ENCODE measurements at places on chromosomes 4 and X.

DNA sequence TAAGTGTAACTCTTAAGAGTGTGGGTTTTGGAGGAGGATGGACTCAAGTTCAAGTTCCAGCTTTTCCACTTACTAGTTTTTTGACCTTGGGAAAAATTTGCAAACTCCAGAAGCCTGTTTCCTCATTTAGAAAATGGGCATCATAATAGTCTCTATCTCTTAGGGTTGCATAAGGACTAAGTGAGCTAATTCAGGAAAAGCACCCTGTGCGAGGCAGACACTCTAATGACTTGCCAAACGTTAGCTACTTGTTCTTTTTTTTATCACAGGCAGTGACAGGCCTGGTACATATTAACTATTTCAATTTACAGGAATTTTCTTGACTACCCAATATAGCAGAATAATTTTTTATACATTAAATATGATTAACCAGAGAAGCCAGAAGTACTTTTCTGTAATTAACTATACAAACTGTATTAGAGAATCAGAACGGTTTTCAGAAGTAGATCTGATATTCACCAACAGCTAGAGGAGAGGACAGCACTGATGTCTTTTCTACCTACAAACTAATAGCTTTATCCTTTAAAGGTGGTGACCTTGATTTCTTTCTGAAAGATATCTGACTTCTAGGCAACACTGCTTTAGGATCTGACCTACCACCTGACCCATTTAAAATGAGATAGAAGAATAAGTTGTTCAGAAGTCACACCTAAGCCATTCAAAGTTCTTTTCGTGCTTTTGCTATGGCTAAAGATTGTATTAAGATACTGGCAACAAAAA is 139.6 kb upstream of the HAND2 start:
- DNase-seq: no peak

DNA sequence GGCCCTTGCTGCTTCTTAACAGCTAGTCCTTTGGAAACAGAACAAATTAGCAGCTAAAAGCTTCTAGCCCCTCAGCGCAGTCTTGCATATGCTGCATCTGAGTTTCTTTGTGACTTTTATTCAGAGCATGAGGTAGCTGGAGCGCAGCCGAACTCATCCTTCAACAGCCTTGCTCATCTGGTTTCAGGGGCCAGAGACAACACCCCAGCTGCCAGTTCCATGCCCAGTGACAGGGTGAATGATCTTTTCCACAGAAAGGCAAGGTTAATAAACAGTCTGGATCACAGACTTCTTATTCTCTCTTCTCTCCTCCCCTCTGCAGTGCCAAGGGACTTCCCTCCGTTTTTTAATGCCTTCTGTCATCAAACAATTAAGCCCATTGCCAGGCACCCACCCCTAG is 216.6 kb upstream of the INTU start:
- no peak for DNase-seq

- DNase-seq: no peak
Measured at GRCh38 chrX:102930990-102931756, 5.9 kb upstream of the RAB40AL start.

DNA sequence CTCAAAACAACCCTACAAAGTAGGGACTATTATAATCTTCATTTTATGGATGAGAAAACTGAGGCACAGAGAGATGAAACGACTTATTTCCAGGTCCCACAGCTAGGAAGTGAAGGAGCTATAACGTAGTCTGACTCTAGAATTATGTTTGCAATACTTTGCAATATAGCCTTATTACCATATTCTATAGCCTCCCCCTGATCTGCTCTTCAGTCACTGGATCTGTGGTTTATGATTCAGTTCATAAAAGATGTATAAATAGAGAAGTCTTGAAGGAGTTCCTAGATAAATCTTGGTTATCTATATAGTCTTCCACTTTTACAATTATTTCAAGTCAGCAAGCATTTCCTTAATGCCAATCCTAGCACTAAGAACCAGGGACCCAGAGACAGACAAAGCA is 57.5 kb downstream of the OPHN1 start:
- no peak for DNase-seq

DNA sequence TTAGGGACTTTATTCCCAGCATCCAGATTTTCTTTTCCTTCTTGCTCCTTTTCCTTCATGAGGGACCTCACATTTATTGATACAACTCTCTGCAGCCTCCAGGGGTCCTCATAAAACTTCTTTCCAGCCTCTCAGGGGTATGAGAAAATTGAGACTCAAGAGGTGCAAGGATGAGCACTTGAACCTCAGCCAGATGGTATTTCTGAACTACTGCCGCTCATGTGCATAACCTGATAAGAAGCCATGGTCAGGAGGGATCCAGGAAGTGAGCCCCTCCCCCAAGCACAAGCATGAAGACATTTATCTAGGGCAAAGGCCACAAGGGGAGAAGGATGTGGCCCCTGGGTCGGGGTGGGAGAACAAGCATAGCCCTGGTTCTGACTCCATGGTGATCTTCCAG is 73.3 kb downstream of the TSPAN7 start:
- no peak for DNase-seq

- no peak for DNase-seq
Measured at GRCh38 chrX:109844986-109845385, 111.9 kb upstream of the ACSL4 start.

GRCh38 chr4:6773106-6773505 is 9.4 kb upstream of the KIAA0232 start:
- no peak for DNase-seq

- DNase-seq: no peak
Measured at GRCh38 chr4:183352546-183352945, 30.3 kb upstream of the CLDN24 start.

GRCh38 chr4:1168191-1169101 is 3.9 kb downstream of the SPON2 start:
- no peak for DNase-seq

DNA sequence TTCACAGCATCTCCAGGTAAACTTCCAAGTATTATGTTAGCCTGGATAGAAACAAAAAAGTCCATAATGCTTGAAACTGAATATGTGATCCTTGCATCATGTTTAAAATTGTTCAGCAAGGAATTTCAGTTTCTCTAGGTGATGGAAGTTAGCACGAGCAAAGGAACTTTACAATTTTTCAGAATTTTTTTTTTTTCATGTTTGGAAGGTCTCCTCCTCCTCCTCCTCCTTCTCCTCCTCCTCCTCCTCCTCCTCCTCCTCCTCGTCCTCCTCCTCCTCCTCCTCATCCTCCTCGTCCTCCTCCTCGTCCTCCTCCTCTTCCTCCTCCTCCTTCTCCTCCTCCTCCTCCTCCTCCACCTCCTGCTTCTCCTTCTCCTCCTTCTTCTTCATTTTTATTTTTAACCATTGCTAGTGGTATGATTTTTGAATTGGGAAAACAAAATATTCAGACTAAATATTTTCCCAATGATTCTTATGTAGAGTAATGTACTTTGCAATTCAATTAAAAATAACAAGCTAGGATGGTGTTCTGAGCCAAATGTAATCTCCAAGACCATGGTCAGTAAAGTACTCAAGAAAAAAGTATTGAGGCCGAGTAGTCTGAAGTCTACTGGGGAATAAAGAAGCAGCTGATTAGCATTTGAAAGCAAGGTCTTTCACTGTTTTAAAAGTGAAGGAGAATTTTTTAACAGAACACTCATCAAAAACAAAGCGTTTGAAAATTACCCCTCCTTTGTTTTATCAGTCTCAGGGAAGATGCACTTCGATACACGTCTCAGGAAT is 420.9 kb upstream of the ATOH1 start:
- DNase-seq: no peak

GRCh38 chrX:108122748-108123147 is 31.2 kb downstream of the ATG4A start:
- DNase-seq: no peak

DNA sequence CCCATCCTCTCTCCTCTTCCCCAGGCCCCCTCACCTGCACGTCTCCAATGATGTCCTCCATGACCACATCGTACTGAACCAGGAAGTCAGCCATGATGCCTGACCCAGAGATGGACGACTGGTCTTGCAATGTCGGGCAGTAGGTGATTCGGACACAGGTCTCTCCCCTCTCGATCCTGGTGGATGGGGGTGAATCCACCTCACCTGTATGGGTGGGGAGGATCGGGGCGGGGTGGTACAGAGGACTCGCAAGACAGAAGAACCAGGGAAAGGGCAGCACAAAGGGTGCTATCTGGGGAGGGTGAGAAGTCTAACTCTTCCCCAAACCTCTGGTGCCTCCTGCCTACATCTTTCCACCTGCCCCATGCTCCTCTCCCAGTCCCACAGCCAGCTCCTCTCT is 9.6 kb downstream of the ITIH6 start:
- DNase-seq: no peak

- no peak for DNase-seq
Measured at GRCh38 chrX:2848871-2849301, 20.2 kb downstream of the GYG2 start.

DNA sequence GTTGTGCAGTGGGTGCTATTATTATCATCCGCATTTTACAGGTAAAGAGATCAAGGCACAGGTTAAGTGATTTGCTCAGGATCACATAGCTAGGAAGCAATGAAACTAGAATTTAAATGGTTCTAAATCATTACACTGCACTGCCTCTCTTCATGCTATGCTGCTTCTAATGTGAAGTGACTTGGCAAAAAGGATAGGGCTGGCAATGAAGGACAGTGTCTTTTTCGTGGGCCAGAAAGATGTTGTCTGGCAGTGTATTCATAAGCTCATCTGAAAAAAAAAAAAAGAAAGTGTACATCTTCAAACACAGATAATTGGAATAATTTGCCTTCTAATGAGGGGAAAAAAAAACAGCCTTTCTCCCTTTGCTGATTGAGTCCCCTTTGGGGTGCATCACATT is 132.2 kb upstream of the FUNDC1 start:
- no peak for DNase-seq

DNA sequence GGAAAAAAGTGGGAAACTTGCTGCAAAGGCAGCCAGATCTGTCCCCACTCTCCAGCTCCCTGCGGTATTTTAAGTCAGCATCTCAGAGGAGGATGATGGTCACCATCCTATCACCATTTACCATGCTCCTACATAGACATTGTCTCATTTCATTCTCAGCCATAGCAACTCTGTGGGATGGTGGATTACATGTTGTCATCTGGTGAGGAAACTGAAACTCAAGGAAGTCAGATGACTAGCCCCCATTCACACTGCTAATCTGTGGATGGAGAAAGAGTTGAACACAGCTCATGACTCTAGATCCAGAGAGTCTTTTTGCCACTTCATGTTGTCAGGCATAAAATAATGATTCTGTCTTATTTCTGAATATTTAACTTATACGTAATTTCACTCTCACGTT is 323.5 kb downstream of the PTTG2 start:
- DNase-seq: no peak

- no peak for DNase-seq
Measured at GRCh38 chr4:15012017-15012788, 9.9 kb downstream of the CPEB2 start.

DNA sequence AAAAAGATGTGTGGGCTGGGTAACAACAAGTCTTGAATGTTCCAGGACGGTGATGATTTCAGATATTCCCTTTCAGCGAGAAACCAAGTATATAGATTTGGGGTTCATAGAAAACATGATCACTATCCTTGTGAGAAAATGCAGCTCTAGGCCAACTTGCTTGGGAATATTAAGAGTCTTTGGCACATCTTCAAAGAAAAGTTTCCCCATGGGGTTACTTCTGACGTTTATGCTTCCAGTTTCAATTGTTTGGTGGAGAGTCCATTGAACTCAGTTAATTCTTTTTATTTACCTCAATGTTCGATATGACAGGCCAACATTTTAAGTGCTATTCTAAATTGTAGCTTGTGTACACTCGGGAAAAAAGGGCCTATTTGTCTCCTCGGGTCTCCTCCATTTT is 126.7 kb downstream of the NHS start:
- no peak for DNase-seq

DNA sequence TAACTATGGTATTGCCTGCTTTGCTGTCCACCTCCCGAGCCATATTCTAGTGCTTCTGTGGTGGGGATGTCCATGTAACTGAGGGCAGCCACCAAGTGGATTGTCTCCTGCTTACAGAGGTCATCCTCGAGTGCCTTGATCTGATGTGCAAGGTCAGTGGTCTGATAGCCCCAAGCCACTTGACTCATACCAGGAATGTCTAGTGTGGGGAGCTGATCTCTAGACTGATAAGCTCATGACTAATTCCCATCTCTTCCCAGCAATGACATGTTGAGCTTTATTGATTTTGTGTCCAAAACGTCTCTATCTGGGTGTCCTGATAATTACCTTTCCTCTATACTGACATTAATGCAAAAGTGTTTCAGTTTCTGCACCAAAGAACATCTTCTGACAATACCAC is 168.4 kb upstream of the WDR1 start:
- DNase-seq: no peak

DNA sequence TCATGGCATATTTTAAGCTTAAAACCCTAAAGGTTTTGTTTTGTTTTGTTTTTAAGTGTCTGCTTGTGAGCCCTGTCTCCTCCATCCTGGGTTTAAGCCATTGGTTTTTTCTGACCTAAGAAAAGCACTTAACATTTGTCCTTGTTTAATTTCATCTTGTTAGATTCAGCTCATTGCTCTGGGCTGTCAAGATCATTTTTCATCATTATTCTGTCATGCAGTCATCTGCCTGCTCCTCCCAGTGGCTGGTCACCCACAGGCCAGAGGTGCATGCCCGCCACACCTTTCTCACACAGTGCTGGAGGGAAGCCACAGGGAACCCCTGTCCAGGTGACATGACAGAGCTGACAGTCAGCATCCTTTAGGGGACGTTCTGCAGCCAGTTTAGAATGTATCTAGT is 11.7 kb upstream of the REELD1 start:
- DNase-seq: no peak

DNA sequence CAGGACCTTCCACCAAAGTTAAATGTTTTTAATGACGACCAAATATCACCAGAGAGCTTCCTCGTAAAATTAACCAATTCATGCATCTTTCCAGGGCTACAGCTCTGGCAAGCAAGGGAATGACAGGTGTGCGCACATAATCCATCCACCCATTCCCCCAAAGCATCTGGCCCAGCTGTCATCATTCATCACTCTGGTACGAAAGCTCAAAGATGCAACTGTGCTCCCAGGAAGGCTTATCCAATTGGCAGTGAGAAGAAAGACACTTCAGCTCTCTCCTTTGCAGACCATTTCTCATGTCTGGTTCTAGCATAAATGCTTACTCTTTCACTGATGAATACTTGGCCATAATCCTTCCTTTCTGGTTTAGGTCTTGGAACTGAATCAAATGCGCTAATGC is 139.2 kb downstream of the NSUN7 start:
- DNase-seq: no peak

GRCh38 chrX:3743801-3744439 is 30.5 kb upstream of the PRKX start:
- DNase-seq: peak; percentile 56

DNA sequence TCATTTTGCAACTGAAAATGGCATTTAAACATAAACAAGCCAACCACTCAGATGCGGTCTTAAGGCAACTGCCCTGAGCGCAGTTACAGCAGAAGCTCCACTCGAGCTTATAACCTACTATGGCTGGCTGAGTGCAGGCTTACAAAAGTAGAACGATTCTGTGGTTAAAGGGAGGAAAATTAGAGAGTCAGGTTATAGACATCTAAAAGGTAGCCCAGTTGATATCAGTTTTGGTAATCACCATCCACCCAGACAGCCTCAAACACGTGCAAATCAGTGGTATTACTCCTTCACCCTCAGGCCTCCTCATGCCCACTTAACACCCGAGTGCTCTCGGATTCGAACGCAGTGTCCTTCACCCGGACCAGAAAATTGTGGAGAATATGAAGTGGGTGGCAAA is 3.1 kb downstream of the LEF1 start:
- peak; percentile 5 for DNase-seq

- DNase-seq: no peak
Measured at GRCh38 chrX:20609916-20610415, 343.3 kb upstream of the RPS6KA3 start.
